H7 (cell line): ENCODE measurements at places on chromosomes 1 and 21. TPM values are rescaled to one million over a fixed set of nuclear protein-coding genes. Genes with fewer than 3 reads are reported as not detected.

DNA sequence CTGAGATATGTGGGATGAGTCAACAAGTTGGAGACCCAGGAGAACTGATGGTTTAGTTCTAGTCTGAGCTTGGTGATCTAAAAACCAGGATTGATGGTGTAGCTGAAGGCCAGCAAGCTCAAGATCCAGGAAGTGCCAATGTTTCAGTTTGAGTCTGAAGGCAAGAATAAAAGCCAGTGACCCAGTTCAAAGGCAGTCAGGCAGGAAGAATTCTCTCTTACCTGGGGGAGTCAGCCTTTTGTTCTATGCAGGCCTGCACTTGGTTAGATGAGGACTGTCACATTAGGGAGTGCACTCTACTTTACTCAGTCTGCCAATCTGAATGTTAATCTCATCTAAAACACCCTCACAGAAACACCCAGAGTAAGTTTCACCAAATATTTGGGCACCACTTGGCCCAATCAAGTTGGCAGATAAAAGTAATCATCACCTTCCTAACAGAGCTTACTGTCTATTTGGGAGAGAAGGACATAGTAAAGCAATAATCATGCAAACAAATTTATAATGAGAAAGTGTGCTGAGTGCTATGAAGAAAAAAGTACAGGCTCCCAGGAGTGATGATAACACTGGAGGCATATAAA, 63.4 kb downstream of the TSEN15 start:
- DNase-seq: no peak

DNA sequence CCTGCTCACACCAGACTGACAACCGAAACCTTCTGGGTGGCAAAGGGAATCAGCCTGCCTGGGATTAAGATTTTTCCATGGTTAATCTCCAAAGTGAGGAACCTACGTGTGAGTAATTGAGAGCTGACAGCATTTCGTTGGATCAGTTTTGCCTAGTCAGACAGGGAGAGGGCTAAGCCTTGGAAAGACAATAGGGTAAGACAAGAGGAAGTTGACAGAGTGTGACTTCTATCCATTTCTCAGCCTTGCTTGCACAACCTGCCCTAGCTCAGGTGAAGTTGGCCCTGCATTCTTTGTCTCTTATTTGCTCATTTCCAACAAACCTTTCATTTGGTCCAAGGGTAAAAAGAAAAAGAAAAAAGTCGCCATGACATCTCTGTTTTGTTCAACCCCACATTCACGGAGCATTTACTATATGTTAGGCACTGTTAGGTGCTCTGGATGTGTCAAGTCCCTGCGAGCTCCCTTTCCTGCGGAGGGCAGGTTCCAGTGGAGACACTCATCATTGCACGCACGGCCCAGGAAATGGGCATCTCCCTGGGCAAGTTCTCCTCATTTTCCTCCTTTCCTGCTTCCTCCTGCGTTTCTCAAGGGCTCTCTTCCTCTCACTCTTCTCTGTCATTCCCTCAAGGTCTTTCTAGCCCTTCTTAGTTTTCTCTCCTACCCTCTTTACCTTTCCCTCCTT, 23.3 kb downstream of the KIRREL1 start:
- DNase-seq: no peak

The NPPA gene
- 0.85 TPM in 1 of 2 replicates, not detected in the other for total RNA-seq

The OR2T2 gene
- not detected in 2 replicates for total RNA-seq
